T-cell (primary cell): ENCODE measurements at places on chromosomes 13 and 19.

DNA sequence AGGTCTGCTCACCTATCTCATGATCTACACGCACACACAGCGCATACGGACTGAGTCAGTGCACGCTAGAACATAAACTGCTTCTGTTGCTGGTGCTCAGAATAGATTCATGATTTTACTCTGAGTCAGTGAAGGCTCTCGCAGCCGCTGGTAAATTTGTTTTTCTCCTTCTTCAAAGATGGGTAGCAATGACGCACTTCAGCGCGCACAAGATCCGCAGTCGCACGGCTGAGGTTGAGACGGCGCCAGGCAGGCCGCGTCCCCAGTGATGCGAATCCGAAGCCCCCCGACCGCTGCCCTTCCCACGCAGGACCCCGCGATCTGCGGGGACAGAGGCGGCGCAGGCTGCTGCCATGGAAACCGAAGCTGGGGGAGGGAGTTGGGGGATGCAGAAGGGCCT, 103.7 kb upstream of the USP29 start:
- no peak for DNase-seq

GRCh38 chr19:5997371-5997770, 19.4 kb upstream of the RANBP3 start:
- DNase-seq, result no peak

DNA sequence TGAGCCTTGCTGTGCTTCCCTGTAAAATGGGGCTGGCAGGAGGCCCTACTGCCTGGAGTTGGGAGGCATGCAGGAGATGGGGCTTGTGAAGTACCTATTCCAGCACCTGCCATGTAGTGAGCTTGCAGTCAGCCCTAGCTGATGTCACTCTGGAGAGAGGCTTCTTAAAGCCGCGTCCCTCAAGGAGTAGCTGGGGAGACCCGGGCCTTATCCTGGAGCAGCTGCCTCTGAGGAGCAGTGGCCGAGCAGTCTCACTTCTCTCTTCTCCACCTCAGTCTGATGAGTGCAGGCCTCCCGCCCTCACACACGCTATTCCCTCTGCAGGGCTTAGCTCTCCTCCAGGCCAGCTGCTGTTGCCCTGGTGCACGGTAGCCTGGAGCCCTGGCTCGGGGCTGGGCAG, 18.0 kb downstream of the CLASRP start:
- DNase-seq, result no peak

DNA sequence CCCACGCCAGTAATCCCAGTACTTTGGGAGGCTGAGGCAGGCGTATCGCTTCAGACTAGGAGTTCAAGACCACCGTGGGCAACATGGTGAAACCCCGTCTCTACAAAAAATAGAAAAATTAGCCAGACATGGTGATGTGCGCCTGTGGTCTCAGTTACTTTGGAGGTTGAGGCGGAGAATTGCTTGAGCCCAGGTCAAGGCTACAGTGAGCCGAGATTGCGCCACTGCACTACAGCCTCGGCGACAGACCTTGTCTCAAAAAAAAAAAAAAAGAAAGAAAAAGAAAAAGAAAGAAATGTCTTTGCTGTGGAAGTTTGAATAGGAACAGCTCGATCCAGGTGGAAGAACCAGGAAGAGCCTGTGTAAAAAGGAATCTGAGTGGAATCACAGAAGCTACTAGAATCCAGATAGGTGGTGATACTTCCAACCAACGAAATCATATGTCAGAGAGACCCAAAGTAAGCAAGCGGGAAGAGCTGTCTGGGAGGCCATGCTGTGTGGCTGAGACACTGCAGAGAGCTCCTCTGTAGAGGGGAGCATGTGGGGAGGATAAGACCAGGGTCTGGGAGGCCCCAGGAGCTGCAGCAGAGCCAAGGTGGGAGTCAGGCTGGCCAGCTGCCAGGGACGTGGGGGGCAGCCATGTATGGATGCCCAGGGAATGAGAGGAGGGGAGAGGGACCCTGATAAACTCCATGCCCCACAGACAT, 21.1 kb downstream of the LATS2 start:
- no peak for DNase-seq

DNA sequence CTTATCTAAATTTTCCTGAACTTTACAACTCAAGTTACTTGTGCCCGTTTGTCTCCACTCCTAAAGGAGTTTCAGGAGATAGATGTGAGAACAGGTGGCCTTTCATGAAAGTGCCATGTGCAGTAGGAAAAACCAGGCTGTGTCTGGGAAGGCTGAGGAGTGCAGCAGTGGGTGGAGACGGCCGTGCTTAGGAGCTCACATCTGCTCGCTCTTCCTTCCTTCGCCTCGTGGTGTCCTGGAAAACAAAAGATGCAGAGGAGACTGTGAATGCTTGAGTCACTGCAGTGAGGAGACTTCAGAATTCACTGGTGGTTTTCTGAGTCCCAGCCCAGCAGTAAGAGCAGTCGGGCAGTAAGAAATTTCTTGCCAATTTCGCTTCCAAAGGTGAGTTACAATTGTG, 138.4 kb upstream of the RNF113B start:
- DNase-seq, result no peak

GRCh38 chr13:51953347-51954195, 57.7 kb downstream of the ATP7B start:
- DNase-seq, result no peak

DNA sequence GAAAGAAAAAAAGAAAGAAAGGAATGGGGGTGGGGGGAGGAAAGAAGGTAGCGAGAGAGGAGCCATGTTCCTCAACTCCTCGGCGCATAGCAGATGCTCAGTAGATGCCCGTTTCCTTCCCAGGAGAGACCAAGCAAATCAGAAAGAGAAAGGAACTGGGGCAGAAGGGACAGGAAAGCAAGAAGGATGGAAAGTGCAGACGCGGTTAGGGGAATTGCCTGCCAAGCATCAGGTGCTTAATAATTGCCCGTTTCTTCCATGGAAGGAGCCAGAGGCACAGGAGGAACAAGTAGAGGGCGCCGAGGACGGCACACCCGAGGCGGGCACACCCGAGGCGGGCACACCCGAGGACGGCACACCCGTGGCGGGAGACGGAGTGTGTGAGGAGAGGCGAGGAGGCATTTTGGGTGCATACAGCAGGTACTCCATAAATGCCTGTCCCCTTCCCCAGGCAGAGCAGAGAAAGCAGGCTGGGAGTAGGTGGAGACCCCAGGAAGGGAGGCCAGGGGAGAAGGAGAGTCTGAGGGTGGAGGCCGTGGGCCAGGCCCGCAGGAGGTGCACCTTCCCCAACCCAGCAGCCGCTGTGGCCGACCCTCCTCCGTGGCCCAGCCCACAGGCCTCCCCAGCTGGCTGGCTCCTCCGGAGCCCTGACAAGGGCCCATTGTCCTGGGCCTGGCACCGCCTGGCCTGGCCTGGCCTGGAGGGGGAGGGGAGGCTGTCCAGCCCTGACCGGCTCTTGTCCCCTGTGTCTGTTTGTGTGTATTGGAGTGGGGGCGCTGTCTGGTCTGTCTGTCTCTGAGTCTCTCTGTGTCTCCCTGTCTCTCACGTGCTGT, 14.6 kb downstream of the JOSD2 start:
- no peak for DNase-seq

DNA sequence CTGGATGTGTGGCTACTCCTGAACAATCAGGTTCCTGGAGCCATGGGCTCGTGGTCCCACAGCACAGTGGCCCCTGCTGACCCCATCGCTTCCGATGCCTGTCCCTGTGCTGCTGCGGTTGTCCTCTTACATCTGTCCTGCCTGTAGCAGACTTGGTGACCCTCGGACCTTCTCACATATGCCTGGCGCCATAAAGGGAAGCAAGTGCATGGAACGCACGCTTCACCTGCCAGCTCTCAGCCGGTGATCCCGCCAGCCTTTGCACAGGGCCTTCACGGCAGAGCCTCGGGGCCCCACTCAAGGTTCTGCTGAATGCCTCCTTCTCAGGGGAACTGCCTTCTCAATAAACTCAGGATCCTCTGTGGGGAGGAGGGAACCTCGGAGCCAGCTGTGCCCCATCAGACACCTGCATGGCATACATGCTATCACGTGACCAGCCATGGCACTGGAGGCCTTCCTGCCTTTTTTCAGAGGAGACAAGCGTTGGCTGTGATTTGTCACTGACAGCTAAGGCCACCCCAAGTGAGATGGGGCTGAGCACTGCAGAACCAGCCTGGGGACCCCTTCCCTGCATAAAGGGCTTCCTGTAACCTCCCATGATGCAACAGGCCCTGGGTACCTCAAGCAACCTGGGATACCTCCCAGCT, 24.3 kb downstream of the PEPD start:
- DNase-seq, result no peak

DNA sequence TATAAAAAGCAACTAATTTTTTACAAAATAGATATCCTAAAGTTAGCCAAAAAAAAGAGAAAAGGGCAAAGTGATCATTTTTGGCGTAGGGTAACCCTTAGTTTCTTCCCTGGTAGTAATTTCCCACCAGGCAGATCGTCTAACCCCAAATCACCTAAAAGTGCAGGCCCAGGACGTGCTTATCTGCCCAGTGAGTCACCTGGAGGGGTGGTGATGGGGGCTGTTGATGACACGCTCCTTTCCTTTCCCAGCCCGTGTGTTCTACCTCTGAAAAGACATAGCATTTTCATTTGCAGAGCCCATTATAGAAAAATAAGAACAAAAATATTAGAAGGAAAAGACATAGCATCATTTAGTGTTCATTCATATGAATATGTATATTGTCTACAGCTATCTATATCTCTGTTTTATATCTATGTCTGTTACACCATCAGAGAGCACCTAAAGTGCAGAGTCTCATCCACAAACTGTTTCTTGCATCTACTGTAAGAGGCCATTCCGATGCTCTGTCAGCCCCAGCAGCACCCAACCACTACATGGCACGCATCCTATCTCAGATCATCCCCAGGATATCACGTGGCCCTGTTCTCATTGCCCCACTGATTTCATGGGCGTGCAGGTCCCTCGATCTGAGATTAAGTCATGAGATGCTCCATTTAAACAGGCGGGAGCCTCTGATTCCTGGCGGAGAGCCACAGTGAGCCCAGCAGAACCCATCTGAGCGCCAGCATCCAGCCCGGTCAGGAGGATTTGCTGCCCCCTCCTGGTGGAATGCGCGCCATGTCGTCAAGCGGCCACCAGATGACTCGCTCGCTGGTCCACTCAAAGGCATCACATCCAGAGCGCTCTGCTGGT, 8.5 kb upstream of the LILRB3 start:
- peak; percentile 68 for DNase-seq

- DNase-seq, result no peak
Observed at GRCh38 chr13:77448689-77449088, 86.8 kb upstream of the SCEL start.

GRCh38 chr13:43785650-43786471, 911 bp downstream of the ENOX1 start:
- no peak for DNase-seq

- no peak for DNase-seq
Observed at GRCh38 chr19:49415102-49415809, 8.0 kb downstream of the PTH2 start.

GRCh38 chr13:99985241-99985874, 3.8 kb downstream of the ZIC2 start:
- DNase-seq, result no peak

GRCh38 chr19:30739394-30739793, 367.2 kb downstream of the ZNF536 start:
- no peak for DNase-seq

DNA sequence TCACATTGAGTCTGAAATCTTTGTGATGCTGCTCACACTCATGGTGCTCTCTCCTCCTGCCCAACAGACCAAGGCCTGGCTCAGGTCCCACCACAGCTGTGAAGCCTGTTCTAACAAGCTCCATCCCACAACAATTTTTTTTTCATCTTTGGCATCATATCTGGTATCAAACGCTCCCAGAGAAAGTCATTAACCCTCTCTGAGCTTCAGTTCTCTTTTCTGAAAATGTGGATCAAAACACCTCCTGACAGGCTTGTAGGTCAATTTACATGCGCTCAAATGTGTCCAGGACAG, 224.4 kb downstream of the LACC1 start:
- DNase-seq, result no peak

GRCh38 chr13:44425041-44425814, 51.6 kb downstream of the SERP2 start:
- DNase-seq, result no peak

DNA sequence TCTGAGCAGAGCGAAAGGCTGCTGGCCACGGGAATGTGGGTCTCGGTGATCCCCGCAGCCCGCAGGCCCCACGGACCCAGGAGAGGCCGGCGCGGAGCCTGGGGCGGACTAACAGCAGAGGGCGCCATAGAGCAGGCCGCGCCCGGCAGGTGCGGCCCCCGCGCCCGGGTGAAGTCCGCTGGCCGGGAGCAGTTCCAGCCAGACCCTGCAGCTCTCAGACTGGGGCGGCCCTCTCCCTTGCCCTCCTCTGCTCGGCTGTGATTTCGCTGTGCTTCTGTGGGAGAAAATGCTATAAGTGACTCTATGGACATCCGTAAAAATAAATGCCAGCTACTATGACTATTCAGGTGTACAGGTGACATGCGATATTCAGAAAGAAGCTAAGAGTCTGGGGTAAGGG, 37.7 kb downstream of the GSX1 start:
- DNase-seq, result no peak

DNA sequence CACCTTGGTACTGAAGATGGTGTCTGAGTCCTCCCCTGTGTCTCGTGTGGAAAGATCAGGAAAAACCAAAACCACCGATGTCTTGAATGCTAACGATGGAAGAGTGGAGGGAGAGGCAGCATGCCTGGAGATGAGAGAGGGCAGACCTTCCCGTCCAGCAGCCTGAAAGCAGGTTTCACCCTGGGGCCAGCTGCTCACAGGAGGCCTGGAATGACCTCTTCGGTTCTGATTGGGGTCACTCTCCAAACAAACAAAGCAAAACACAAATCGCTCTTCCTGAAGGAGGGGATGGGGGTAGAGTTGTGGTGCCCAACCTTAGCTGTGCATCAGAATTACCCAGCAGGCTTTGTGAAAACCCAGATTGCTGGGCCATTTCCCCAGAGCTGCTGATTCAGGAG, 142.3 kb upstream of the SOX1 start:
- DNase-seq, result no peak

GRCh38 chr19:40576151-40576584, 505 bp upstream of the SHKBP1 start:
- no peak for DNase-seq

DNA sequence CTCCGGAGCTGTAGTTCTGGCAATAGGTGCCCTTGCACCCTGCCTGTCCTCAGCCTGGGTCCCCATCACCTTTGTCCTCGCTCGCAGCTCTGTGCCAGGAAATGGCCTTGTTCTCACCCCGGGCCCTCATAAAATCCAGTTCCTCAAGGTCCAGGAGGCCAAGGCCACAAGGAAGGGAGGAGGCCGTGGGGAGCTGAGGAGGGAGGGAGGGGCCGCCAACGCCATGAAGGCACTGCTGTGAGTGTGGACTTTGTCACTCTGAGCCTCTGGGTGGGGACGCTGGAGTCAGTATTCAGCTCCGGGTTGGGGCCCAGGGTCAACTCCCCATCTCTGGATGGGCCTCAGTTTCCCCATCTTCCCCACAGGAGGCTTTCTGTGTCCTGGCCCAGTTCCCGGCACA, 9.2 kb upstream of the GNA11 start:
- DNase-seq, result no peak

DNA sequence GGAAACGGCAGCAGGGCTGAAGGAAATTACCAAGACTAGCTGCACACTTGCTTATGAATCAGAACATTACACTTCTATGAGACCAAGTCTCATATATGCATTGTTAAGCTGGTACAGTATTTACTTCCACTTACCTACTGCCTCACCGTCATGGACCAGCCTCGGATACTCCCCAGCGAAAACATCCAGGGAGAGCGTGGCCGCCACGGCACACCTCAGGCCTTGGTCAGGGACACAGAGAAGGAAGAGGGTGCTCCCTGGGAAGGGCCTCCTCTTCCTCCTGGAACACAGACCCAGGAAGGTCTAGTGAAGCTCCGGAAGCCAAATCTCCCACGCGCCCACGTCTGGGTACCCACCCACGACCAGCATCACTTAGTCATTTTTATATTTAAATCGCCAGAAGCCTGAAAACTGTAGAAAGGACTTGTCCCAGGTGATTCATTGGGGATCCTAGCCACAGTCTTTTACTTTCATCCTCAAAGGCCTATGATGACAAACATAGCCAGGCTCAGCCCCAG, 24.4 kb upstream of the MTIF3 start:
- DNase-seq, result no peak
